ENCODE measurements at places on chromosomes 2 and 18.

DNA sequence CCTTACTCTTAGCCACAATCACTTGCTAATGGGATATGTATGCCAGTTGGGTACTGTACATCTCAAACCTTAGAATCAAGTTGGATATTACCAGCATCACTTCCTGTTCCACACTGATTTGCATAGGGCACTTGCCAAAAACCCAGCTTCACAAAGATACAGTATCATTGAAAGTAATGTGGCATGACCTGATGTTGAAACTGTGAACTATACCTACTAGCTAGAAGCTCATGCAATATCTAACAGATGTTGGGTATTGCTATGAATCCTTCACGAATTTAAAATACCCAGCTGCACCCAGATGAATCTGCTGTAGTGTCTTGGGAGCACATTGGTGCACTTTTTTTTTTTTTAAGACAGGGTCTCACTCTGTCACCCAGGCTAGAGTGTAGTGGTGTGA, 6.5 kb upstream of the STAMBP start:
- no peak for DNase-seq

DNA sequence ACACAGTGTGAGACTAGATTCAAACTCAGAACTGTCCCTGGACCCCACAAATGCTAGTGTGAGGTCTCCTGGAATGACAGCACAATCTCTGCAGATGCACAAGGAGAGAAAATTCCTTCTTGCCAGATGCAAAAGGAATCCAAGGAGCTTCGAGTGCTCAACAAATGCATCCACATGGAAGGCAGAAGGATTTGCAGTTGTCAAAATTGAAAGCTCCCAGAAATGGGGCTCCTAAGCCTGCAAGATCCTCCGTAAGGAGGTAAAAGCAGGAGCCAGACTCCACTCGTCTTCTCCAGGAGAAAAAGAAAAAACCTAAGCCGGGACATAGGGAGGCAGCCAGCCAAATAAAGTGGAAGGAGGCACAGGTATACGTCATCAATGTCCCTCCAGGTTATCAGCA, 355.0 kb upstream of the KLHL29 start:
- no peak for DNase-seq

- DNase-seq, result peak; percentile 38
These were observed 770 bp downstream of the NBAS start for GRCh38 chr2:15560140-15560987.

- DNase-seq, result no peak
These were observed 147.3 kb upstream of the NRP2 start for GRCh38 chr2:205535001-205535400.

- DNase-seq, result no peak
These were observed 11.4 kb downstream of the FLACC1 start for GRCh38 chr2:201345625-201346213.

DNA sequence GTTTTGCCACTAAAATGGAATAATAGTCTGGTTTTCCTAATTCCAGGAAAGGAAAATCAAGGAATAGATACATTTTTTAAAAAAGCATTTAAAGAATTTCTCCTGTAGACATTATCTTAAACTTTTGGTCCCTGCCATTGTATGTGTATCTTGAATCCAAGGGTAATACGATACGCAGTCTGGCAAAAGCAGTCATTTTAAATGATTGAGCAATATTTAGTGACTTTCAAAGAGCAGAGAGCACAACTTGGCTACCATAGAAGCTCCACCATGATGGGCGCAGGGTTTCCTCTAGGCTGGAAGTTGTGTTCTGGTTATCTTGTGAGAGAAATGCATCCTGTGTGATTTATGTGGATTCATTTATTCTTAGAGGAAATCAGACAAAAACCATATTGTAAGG, 92.9 kb downstream of the NEDD4L start:
- DNase-seq, result no peak

- DNase-seq, result no peak
These were observed 52.9 kb upstream of the TMEM200C start for GRCh38 chr18:5948237-5948636.

GRCh38 chr2:209468846-209469245, 45.0 kb downstream of the MAP2 start:
- no peak for DNase-seq

DNA sequence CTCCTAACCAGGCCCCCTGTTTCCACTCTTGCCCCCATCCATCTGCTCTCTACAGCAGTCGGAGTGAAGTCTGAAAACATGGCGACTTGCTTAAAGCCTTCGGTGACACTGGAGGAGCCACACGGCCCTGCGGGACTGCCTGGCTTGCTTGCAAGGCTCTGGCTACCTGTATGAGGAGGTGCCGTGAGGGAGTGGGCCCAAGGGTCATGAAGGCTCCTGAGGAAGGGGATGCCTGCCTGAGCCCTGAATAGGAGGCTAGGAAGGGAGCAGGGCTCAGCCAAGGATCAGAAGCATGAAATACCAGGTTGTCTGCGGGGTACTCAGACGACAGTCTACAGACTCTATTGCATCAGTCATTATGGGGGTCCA, 75.4 kb downstream of the EMX1 start:
- DNase-seq, result no peak
